NK-92 treated with Interleukin-12 subunit alpha and Interleukin-12 subunit beta, amount 100 ng/mL, for 24 hours (cell line): ENCODE measurements at places on chromosomes 13 and 19.

- DNase-seq = no peak
Observed at GRCh38 chr13:49063011-49063410, 87.3 kb downstream of the FNDC3A start.

GRCh38 chr13:99654076-99654475 is 152.8 kb downstream of the TM9SF2 start:
- DNase-seq = no peak

GRCh38 chr13:51155161-51155560 is 44.1 kb upstream of the C13orf42 start:
- DNase-seq = no peak

DNA sequence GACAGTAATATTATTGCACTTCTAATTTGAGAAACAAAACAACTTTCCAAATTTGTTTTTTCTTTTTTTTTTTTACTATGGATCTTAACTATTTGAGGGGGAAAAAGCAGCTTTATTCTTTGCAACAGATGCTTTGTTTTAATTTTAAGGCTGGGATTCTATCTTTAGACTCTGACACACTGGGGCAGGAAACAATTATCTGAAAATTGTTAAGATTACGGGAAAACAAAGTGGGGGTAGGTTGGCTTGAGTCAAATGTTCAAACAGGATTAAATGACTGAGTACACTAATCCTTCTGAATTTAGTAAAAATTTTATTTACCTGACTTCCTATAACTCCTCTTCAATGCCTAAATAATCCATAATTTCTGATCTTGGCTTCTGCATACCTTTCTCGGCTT is 543.2 kb downstream of the SLITRK6 start:
- no peak for DNase-seq

DNA sequence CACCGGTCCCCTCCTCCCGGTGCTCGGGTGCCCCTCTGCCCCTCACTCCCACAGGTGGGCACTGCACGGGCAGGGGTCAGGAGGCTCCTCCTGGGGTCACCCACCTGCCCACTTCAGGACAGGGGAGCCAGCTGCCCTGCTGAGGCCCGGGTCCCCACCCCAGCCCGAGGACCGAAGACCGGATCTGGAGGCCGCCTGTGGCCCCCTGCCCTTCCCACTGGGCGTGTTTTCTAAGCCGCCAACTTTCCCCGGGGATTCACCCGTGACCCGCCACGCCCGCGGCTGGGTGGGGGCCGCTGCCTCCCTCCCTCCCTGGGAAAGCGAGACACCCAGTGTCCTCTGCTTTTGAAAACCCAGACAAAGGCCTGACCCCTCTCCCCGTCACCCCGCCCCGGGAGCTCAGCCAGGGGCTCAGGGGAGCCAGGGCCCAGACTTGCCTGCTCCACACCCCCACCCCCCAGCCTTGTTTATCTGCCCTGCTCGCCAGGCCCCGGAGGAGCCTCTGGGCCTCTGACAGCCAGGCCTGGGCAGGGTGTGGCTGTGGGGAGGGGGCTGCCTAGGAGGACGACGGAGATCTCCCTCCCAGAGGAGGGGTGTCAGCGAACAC is 1.3 kb downstream of the PALM start:
- no peak for DNase-seq

DNA sequence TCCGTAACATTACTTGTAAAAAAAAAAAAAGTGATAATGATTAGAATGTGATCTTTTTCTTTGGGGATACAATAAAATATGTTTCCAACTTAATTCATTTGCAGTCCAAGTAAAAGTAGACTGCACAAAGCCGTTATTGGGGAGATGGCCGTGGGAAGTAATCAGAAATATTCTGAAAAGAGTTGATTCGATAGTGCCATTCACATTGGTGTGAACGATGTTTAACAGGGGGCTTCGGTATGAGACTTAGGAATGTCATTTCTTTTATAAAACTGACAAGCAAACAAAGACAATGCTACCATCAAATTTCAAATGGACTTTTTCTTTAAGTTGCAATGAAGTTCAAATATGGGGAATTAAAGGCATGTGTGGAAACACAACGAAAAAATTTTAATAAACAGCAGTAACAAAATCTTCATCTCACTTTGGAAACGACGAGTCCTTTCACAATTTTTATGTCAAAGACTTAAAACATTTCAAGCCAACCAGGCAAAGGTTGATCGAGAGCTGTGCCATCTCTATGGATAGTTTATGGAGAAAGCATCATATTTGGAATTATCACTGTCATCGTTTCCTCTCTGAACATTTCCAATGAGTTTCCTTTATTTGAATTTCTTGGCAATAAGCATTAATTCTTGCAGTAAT is 1.7 kb upstream of the ZIC5 start:
- no peak for DNase-seq

GRCh38 chr19:6503407-6504201 is 1.5 kb upstream of the TUBB4A start:
- DNase-seq = no peak

- no peak for DNase-seq
Observed at GRCh38 chr13:83906240-83906820, 24.1 kb upstream of the SLITRK1 start.

DNA sequence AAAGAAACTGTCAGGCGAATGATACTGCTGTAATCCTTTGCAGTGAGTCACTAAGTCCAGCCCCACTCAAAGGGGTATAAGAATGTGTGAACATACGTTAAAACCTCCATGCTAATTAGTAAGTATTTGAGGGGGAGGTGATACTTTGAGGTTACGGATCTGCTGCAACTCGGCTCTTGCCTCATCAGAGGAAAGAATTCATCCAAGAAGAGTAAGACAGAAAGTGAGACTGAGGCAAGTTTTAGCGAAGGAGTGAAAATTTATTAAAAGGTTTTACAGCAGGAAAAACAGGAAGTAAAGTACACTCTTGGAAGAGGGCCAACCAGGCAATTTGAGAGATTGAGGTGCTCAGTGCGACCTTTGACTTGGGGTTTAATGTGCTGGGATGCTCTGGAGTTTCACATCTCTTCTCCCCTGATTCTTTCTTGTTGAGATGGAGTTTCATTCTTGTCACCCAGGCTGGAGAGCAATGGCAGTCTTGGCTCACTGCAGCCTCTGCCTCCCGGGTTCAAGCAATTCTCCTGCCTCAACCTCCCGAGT is 9.8 kb downstream of the CLEC4M start:
- DNase-seq = peak; percentile 25

DNA sequence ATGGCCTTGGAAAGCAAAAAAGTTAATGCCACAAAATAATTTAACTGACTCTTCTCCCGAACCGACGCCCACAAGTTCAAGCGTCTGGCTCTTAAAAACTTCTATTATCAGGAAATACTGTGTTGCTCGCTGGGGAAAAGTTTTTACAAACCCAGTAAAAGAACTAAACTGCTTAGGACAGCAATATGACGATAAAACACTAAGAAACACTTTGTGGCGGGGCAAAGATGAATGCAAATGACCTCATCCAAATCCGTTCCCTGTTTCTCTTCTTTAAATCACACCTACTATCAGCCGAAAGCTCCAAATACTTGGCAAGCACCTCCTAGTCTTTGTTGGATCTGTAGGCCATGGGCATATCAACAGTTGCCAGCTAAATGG is 4.9 kb downstream of the SIGLEC11 start:
- DNase-seq = no peak
